CD4-positive, alpha-beta T cell treated with Interleukin-2 at 100 ng/mL for 4 hours (primary cell): ENCODE measurements at places on chromosomes 1 and 21.

DNA sequence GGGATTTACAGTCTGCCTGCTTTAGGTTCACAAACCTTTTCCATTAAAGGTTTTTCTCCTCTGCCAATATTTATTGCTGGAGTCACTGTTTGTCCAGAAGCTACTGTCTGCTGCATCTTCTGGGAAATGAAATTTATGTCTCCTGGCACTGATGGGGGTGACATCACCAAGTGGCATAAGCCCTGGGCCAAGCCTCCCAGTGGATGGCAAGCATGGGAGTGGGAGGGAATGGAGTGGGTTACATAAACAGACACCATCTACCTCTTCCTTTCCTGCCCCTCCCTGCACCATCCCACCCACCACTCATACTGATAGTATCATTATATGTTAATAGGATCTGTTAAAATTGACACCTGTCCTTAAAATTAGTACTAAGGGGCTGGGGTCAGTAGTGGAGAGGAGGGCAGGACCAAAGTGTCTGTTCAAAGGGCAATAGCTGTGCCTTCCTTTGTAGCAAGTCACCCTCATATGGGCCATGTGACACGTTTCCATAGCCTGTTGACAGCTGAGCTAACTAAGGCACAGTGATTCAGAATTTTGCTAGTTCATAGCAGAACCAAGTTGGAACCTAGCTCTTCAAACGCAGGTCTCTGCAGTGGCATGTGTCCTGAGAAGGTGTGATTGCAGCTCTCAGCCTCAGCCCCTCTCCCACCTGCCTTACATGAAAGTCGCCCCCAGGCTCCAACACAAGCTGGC lies 71.0 kb downstream of the MAB21L3 start:
- no peak for DNase-seq

DNA sequence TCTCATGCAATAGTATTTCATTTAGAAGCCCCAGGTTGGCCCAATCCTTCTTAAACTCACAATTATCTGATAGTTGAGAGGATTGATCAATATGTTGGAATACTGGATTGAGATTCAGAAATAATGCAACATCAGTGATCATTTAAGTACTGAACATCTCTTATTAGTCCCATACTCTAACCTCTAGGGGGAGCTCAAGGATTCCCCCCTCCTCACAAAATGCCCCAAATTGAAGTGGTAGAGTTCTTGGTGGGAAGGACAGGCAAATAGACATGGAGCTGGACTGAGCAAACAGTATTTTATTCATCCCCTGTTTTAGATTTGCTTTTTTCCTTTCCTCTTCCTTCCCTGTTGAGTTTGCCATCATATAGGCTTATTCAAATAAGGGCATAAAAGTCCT lies 62.8 kb downstream of the NGF start:
- no peak for DNase-seq

- DNase-seq = peak; percentile 19
Observed at GRCh38 chr1:225928186-225929175, 4.4 kb upstream of the PYCR2 start.

DNA sequence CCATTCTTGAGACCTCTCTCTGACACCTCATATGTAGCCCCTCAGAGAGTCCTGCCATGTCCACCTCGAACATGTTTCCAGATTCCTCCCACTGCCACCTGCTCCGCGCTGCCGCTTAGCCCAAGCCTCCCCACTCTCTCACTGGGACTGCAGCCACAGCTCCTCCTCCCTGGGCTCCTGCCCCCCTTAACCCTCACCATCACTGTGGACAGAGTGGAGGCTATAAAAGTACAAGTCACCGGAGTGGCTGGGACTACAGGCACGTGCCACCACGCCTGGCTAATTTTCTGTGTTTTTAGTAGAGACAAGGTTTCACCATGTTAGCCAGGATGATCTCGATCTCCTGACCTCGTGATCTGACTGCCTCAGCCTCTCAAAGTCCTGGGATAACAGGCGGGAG lies 77.0 kb downstream of the VWA5B1 start:
- no peak for DNase-seq

- no peak for DNase-seq
Observed at GRCh38 chr21:39612233-39613040, at the start of gene B3GALT5. B3GALT5 (plus strand) TSS chr21:39612940; CDS start chr21:39660560, 47,620 bp downstream.
